ENCODE measurements at places on chromosomes 16 and 17. TPM values are rescaled to one million over a fixed set of nuclear protein-coding genes. Genes with fewer than 3 reads are reported as not detected.

The IL17C gene
- total RNA-seq, result not detected

The MAF gene
- total RNA-seq, result 9.8 TPM

The PYY gene
- total RNA-seq, result not detected

The KRT28 gene
- total RNA-seq, result not detected

The TBC1D28 gene
- not detected for total RNA-seq

The SMTNL2 gene
- not detected for total RNA-seq

The LPO gene
- not detected for total RNA-seq

The LITAFD gene
- total RNA-seq, result not detected

The FOXN1 gene
- total RNA-seq, result 0.04 TPM

The OMG gene
- 0.08 TPM for total RNA-seq

The CTF1 gene
- 0.57 TPM for total RNA-seq

All from hair follicular keratinocyte (primary cell).